ENCODE measurements at places on chromosomes 1 and 21.

DNA sequence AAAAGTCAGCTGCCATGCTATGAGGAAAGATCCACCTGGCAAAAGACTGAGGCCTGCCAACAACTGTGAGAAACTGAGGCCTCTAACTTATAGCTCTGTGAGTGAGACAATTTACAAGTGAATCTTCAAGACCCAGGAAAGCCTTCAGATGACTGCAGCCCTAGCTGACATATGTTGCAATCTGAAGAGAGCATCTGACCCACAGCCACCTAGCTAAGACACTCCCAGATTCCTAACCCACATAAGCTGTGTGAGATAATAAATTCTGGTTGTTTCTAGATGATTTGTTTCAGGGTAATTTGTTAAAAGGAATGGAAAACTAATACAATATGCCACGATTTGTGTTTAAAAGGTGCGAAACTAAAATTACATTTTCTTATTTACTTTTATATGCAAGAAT lies 55.1 kb downstream of the HFM1 start:
- DNase-seq: no peak

GRCh38 chr1:30744060-30744756 lies 13.4 kb downstream of the LAPTM5 start:
- DNase-seq: no peak

- DNase-seq: peak; percentile 12
These were observed 27.7 kb downstream of the STYXL2 start for GRCh38 chr1:167121375-167122120.

DNA sequence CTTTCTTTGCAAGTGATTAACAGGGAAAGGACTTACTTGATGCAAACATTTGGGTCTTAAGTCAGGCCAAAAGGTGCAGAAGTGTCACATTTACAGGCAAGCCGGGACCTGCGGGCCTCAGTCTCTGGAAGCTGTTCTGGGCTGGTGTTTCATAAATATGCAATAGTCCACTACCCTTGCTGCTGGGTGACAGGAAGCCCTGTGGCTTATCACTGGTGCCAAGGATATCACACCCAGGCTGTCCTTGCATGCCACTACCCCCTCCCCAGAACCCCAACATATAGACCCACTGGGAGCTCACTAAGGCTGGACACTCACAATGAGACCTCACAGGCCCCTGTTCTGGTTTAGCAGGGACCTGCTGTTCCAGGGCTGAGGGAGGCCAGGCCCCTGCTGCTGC lies 3.4 kb upstream of the LEFTY2 start:
- no peak for DNase-seq

DNA sequence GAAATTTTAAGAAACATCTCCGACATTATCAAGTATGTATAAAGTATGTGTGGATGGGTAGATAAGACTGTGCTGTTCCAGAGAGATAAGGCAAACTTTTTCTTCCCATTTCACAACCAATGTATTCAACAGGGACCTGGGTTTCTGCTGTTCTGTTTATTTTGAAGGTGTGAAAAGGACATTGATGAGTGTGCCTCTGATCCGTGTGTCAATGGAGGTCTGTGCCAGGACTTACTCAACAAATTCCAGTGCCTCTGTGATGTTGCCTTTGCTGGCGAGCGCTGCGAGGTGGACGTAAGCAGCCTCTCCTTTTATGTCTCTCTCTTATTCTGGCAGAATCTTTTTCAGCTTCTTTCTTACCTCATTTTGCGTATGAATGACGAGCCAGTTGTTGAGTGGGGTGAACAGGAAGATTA lies 174.0 kb downstream of the CRB1 start:
- no peak for DNase-seq

- peak; percentile 22 for DNase-seq
These were observed 76.3 kb downstream of the NPHP4 start for GRCh38 chr1:5915587-5916571.

DNA sequence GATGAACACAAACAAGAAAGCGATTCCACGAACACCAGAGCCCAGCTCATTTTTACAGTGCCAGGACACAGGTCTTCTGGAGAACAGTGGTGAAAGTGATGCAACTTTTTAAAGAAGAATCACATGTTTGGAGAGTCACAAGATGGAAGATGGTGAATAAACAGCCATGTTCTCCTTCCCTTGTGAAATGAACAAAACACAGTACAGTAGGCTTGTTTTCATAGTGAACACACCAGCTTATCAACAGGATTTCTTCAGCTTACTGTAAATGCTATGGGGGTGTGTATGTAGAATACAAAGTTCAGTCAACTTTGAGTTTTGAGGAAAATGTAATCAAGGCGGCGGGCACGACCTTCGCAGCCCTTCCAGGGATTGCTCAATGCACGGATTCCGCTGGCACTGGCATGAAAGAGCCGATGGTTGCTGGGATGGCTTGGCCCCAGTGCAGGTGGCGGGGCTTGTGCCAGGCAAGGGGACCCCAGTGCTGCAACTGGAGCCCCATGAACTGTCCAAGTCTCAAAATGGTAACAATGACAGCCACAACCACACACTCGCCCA lies 9.7 kb downstream of the TMPRSS3 start:
- no peak for DNase-seq

DNA sequence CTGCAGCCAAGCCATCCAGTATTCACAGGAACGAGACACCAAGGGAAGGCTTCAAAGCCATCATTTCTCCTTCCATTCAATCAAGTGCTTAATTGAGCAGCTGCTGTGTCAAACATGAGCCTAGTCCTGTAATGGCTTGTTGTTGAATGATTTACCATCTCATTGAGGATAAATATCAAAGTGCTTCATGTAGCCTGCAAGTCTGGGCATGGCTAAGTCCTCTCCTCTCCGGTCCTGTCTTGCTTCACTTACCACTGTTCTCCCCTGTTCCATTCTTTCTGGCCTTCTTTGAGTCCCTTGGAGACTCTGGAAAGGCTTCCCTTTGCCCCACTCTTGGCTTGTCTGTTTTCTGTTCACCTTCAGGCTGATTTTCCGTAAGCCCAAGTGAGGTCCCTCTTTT lies 279.8 kb downstream of the PBX1 start:
- DNase-seq: no peak

- DNase-seq: no peak
These were observed 11.8 kb downstream of the C1orf116 start for GRCh38 chr1:207020709-207021107.

GRCh38 chr1:102089791-102090190 lies 93.1 kb upstream of the OLFM3 start:
- no peak for DNase-seq

DNA sequence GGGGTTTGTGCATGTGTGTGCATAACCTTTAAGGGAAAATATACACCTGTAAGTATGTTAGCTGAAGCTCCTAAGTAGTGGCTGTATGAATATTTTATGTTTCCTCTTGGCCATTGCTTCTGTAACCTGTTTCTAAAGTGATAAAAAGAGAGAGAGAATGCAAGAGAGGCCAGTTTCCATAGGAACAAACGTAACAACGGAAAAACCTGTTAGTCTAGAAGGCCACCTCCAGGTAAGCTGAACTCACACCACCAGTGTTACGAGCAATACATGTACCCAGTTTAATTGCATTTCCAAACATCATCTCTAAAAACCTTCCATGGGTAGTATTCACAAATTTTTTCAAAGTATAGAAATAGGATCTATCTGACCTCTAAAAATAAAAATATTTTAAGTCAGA lies 63.1 kb downstream of the PLPPR4 start:
- no peak for DNase-seq

GRCh38 chr21:15679630-15680029 lies 50.2 kb upstream of the USP25 start:
- DNase-seq: no peak

DNA sequence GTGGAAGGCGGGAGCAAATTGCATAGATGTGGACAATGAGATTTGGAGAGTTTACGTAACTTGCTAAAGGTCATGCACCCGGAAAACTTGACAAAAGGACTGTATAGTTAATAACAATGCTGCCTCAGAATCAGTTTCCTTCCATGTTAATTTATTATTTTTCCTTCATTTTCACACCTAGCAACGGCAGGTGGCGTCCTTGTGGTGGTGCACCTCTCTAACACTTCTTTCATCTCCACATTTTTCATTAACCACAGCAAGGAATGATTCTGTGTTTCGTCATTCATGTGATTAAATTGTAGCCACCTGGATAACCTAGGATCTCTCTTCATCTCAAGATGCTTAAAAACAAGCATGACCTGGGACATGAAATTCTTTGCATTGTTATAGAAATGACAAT lies 2133.0 kb downstream of the NCAM2 start:
- no peak for DNase-seq

GRCh38 chr1:157968508-157968907 lies 24.9 kb upstream of the KIRREL1 start:
- no peak for DNase-seq

DNA sequence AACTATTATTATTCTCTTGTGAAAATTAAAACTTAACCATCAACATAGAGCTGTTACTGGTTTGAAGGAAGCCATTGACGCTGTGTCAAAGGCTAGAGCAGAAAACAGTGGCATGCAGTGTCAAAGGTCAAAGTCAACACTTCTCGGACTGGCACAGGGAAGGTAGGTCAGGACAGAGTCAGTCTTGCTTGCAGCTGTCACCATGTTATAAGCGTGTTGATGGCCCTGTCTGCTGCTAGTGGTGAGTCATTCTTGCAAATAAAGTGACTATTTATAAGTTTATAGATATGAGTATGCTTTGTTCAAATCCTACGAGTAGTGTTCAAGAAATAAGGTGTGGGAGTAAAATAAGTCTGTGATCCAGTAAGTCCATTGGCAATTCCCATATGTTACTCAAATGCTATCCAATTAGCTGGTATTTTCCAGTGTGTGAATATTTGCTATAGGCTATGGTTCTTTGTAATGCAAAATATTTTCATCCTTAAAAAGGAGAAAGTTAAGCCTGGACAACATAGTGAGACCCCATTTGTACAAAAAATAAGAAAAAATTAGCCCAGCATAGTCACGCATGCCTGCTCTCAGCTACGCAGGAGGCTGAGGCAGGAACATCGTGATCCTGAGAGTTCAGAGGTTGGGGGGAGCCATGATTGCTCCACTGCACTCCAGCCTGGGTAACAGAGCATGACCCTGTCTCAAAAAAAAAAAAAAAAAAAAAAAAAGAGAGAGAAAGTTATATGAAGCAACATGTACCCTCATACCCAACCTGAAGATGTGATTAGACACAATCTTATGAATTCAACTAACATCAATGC lies 26.3 kb upstream of the TINAGL1 start:
- no peak for DNase-seq

- DNase-seq: no peak
These were observed 207.1 kb downstream of the NUF2 start for GRCh38 chr1:163528710-163529348.

GRCh38 chr1:11289064-11289463 lies 16.1 kb downstream of the UBIAD1 start:
- DNase-seq: no peak

GRCh38 chr21:25885405-25885804 lies 150.6 kb downstream of the GABPA start:
- no peak for DNase-seq

GRCh38 chr1:112262316-112262715 lies 133.7 kb upstream of the CTTNBP2NL start:
- no peak for DNase-seq

- DNase-seq: no peak
These were observed 574.1 kb downstream of the LMO4 start for GRCh38 chr1:87902830-87903229.

GRCh38 chr1:227764019-227764391 lies 28.8 kb downstream of the SNAP47 start:
- DNase-seq: no peak

- no peak for DNase-seq
These were observed 98.6 kb downstream of the NMNAT2 start for GRCh38 chr1:183319606-183320005.

DNA sequence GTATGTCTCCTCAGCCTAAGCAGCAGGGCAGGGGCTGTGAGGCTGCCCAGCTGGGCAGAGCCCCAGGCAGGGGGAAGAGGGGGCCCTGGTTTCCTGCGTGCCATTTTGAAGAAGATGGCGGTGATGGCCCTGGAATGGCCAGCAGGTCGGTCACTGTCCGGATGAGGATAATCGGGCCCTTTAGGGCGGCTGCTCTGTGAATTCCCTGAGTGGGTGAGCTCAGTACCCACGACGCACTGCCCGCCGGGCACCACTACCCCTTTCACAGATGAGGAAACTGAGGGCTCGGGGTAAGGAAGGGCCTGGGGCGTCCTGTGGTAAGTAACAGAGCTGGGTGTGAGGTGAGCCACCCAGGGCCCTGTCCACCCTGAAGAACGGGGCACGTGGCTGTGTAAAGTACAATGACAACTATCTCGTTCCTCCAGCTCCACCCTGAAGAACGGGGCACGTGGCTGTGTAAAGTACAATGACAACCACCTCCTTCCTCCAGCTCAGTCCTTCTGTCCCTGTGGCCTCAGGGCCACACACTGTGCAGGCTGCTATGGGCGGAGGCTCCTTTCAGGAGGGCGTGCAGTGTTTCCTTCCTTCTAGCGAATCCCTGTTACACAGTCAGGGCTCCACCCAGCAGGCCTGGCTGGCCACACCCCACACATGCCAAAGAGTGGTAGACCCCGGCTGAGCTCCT lies 23.2 kb downstream of the ITGB2 start:
- DNase-seq: no peak

- no peak for DNase-seq
These were observed 2.7 kb downstream of the USP25 start for GRCh38 chr21:15732290-15732995.

DNA sequence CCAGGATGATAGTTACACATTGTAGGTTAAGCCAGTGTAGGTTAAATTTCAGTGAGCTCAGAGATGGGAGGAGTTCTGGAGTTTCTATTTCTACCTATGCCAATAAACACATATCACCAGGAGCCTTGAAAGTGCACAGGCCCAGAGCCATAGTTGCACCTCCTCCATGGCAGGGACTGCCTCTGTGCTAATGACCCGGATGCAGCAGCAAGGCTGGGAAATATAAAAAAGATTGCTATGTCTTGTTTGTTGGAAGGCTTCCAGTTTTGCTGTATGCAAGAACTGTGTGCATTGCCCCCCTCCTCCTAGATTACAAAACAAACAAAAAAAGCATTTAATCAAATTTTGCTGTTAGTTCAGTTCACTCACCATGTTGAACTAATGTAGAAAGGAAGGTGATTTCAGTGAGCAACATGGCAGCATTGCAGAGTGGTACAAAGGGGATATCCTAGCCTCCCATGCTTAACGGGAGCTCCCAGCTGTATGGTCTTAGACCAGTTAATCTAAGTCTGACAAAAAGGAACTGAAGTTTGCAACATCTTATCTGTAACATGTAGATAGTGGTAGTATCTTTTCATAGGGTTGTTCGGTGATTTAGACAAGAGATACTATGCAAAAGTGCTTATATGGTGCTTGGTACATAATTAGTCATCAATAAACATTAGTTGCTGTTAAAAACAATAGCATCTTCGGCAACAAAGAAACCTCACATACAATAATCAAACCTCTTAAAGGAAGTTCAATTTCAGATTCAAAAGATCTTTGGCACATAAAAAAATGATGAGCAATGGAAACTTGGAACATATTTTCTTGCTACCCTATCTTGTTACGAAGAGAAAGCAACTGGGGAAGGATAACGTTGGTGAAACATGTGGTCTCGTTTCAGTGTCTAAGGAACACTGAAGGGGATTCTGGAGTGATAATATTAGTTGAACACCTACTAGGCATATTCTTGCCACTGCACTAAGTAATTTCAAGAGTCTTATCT lies 309.5 kb downstream of the ASTN1 start:
- DNase-seq: no peak

Measured in hippocampal formation (tissue), 2 donors.